ENCODE measurements at places on chromosomes 11 and 22. TPM values are rescaled to one million over a fixed set of nuclear protein-coding genes. Genes with fewer than 3 reads are reported as not detected.

DNA sequence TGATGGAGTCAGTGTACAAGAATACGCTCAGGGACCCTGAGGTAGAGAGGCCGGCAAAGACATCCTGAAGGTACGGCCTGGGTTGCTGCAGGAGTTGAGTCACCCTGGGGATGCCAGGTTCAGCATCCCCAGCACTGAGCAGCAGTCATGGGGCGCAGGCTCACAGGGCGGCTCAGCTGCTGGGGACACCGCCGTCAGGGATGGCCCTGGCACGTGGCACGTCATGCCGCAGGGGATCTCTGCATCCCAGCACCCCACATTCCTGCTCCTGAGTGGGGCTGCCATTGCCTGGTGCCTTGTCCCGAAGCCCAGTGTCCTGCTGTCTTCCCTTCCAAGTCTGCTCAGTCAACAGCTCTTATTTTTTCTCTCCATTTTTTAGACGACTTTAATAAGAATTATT lies 168.7 kb upstream of the NTM start:
- peaks cover 4% of the 10 kb centered on the region for H3K27me3 ChIP-seq
- H3K4me3 ChIP-seq = no peak overlapping the region
- no peak for DNase-seq
- H3K4me1 ChIP-seq = no peaks in the 10 kb centered on the region

DNA sequence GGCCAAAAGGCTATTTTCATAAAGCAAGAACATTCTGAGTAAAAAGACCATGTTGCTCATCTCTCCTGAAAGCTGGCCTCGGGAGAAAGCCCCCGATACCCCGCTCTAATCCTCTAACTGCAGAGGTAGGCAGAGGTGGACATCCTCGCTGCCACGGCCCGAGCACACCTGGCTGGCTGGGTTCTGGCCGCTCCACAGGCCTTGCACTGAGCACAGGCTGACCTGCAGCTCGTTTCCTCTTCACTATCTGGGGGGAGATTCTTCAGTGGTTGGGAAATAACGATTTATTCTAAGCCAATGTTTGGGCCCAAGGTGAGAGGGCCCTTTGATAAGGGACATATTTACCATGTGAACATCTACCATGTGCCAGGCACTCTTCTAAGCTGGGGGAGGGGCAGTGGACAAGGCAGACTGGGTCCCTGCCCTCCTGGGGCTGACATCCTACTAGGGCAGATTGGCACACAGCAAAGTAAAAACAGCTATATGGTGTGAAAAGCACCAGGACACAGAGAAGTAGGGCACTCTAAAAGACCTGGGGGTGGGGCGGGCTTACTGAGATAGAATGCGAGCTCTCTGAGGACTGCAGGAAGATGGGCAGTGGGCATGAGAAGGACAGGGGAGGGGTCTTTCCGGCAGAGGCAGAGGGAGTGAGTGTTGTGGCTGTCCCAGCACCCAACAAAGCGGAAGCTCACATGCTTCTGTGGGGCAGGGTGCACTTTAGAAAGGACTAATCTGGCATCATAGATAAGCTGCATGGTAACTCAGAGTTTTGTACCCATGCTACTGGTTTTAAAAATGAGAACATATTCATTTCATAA lies 65.5 kb upstream of the ARFGAP3 start:
- DNase-seq = no peak
- H3K4me1 ChIP-seq = peaks cover 62% of the 10 kb centered on the region
- H3K27me3 ChIP-seq = no peaks in the 10 kb centered on the region
- H3K36me3 ChIP-seq = no peaks in the 10 kb centered on the region
- peak overlapping the region; percentile 77 for H3K27ac ChIP-seq

DNA sequence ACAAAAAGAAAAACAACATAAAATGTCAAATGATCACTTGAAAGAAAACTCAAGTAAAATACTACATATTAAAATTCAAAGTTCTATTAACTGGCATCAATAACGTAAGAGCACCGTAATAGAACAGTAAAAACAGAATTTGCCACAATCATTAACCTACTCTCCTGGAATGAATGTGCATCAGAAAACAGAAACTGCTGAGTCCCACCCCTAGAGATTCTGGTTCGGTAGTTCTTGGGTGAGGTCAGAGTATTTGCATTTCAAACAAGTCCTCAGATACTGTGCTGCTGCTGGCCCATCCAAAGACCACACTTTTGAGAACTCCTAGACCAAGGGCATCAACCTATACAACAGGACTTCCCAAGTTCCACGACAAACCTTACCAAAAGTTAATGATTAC lies 23.5 kb downstream of the PITPNB start:
- H3K36me3 ChIP-seq = peaks cover 59% of the 10 kb centered on the region
- H3K4me1 ChIP-seq = no peaks in the 10 kb centered on the region
- no peak for DNase-seq
- no peaks in the 10 kb centered on the region for H3K27me3 ChIP-seq
- no peak overlapping the region for H3K4me3 ChIP-seq

GRCh38 chr11:13008061-13008435 lies 1.1 kb upstream of the RASSF10 start:
- H3K4me3 ChIP-seq = no peak overlapping the region
- H3K27ac ChIP-seq = no peak overlapping the region
- no peak for DNase-seq
- H3K36me3 ChIP-seq = no peaks in the 10 kb centered on the region

GRCh38 chr22:48758881-48759875 lies 1068.5 kb downstream of the BRD1 start:
- H3K27ac ChIP-seq = no peak overlapping the region
- H3K36me3 ChIP-seq = no peaks in the 10 kb centered on the region
- H3K4me1 ChIP-seq = no peaks in the 10 kb centered on the region
- peak; percentile 80 for DNase-seq
- H3K27me3 ChIP-seq = no peaks in the 10 kb centered on the region

DNA sequence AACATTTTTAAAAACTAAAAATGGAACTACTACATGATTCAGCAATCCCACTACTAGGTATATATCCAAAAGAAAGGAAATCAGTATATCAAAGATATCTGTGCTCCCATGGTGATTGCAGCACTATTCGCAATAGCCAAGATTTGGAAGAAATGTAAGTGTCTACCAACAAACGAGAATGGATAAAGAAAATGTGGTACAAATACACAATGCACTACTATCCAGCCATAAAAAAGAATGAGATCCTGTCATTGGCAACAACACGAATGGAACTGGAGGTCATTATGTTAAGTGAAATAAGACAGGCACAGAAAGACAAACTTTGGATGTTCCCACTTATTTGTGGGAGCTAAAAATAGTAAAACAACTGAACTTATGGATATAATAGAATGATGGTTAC lies 575.9 kb upstream of the CCDC90B start:
- H3K4me3 ChIP-seq = no peak overlapping the region
- H3K4me1 ChIP-seq = no peaks in the 10 kb centered on the region
- DNase-seq = no peak
- H3K27me3 ChIP-seq = no peaks in the 10 kb centered on the region
- no peaks in the 10 kb centered on the region for H3K36me3 ChIP-seq

GRCh38 chr22:45975164-45976161 lies 1.5 kb downstream of the WNT7B start:
- peaks cover 33% of the 10 kb centered on the region for H3K27me3 ChIP-seq
- H3K4me1 ChIP-seq = peaks cover 21% of the 10 kb centered on the region
- H3K36me3 ChIP-seq = no peaks in the 10 kb centered on the region

DNA sequence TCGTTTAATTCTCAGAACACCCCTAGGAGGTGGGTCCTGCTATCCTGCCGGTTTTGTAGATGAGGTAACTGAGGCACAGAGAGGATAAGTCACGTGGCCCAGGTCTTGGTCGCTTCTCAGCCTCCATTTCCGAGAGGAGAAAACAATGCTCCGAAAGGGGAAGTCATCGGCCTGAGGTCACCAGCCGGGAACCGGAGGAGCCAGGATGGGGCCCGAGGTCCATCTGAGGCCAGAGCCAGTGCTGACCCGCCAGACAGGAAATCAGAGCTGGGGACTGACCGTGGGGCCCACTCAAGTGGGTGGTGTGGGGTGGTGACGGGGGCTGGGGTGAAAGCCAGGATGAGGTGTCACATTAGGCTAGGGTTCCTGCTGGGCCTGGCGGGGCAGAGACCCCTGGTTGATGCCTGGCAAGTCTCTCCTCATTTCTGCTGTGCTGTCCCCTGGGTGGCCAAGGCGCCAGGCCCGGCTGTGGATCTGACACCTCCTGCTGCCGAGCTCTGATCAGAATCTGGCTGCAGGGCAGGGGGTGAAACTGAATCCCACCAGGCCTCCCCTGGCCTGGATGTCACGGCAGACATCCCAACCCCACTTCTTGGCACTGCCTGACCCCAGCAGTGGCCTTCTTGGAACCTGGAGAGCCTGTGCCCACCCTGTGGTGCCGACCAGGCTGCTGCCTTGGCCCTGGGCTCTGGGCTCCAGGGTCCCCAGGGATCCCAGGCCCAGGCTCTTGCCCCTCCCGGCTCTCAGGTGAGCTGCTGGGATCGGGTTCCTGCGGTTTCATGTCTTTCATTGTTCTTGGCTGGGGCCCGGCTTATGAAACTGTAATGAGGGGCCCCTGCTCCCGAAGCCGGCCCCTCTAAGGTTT lies 12.0 kb downstream of the TRIOBP start:
- H3K4me1 ChIP-seq = no peaks in the 10 kb centered on the region
- H3K27ac ChIP-seq = no peak overlapping the region
- no peaks in the 10 kb centered on the region for H3K27me3 ChIP-seq
- no peaks in the 10 kb centered on the region for H3K36me3 ChIP-seq

DNA sequence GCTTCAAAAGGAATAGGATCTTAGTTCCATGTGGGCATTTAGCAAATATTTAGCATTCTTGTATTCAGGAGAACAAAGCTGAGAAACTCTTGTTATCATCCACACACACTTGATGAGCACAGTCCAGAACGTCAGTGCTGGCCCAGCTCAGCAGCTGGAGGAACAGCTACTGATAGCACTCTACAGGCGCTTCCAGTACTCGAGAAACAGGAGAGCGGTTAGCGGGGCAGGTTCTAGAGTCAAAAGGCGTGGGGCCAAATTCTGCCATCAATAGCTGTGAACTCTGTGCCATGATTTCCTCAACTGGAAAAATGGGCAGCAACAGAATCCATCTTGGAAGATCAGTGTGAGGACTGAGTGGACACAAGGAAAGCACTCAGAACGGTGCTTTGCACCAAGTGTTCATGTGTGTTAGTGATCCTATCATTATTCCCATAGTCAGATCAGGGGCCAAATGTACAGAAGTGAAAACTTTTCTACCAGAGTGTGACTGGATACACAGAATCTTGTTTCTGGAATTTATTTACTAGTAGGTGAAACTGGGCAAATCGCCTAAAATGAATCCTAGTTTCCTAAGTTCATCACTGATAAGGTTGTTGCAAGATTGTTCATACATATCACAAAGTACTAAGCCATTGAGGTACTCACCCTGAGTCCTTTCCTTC lies 3.2 kb downstream of the JOSD1 start:
- no peak for DNase-seq
- H3K27me3 ChIP-seq = no peaks in the 10 kb centered on the region
- peak overlapping the region; percentile 91 for H3K4me3 ChIP-seq
- peaks cover 13% of the 10 kb centered on the region for H3K36me3 ChIP-seq

- no peak overlapping the region for H3K4me3 ChIP-seq
- no peaks in the 10 kb centered on the region for H3K27me3 ChIP-seq
- H3K4me1 ChIP-seq = peaks cover 2% of the 10 kb centered on the region
- H3K36me3 ChIP-seq = peaks cover 21% of the 10 kb centered on the region
- no peak for DNase-seq
- H3K27ac ChIP-seq = no peak overlapping the region
Measured at GRCh38 chr22:17870407-17870806, 96.1 kb upstream of the BID start.

GRCh38 chr11:123672568-123672967 lies 18.1 kb upstream of the SCN3B start:
- H3K4me1 ChIP-seq = no peaks in the 10 kb centered on the region
- no peak for DNase-seq
- no peaks in the 10 kb centered on the region for H3K36me3 ChIP-seq
- no peak overlapping the region for H3K4me3 ChIP-seq
- no peak overlapping the region for H3K27ac ChIP-seq

DNA sequence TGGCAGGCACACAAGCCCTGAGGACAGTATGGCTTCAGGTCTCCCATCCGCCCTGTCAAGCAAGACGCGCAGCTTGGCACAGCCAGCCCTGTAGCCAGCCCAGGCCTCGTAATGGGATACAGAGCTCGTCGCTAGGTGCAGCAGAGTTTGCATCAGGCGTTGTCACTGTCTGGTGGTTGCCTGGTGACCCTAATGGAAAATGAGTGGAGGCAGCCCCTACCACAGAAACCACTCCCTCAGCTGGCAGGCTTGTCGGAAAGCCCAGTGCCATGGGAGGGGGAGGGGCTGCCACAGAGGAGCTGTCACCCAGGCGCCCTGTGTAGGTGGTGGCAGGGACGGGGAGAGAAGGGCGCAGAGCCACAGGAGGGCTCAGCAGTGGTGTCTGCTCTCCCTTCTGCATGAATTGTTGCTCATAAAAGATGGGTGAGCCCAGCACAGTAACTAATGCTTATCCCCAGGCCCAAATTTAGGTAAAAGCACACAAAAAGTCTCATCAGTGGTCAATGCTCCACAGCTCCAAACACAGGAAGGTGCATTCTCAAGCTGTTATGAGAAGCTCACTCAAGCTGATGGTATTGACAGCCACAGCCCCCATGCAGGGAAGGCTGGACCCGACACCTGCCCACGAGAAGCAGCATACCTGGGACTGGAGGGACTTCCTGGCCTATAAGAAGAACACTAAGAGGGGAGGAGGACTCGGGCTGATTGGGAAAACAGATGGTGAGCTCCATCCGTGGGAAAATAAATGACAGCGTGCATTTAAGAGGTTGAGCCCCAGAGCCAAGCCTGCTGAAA lies 164.6 kb downstream of the ETS1 start:
- DNase-seq = no peak
- H3K4me1 ChIP-seq = peaks cover 49% of the 10 kb centered on the region
- no peak overlapping the region for H3K27ac ChIP-seq
- H3K27me3 ChIP-seq = no peaks in the 10 kb centered on the region

- H3K4me1 ChIP-seq = no peaks in the 10 kb centered on the region
- no peaks in the 10 kb centered on the region for H3K36me3 ChIP-seq
- no peaks in the 10 kb centered on the region for H3K27me3 ChIP-seq
- H3K27ac ChIP-seq = no peak overlapping the region
- DNase-seq = no peak
Measured at GRCh38 chr11:34160791-34161190, 55.4 kb downstream of the NAT10 start.

GRCh38 chr11:103920933-103921332 lies 115.5 kb upstream of the DDI1 start:
- no peak for DNase-seq
- no peak overlapping the region for H3K4me3 ChIP-seq
- no peaks in the 10 kb centered on the region for H3K4me1 ChIP-seq
- no peak overlapping the region for H3K27ac ChIP-seq
- H3K27me3 ChIP-seq = no peaks in the 10 kb centered on the region

GRCh38 chr11:62705413-62705812 lies 1.8 kb downstream of the BSCL2 start:
- H3K4me1 ChIP-seq = peaks cover 45% of the 10 kb centered on the region
- DNase-seq = no peak
- no peaks in the 10 kb centered on the region for H3K27me3 ChIP-seq
- peaks cover 5% of the 10 kb centered on the region for H3K36me3 ChIP-seq
- H3K27ac ChIP-seq = peak overlapping the region; percentile 95

Gene KLHDC7B
- not detected for total RNA-seq

Gene NEFH
- total RNA-seq = 0.62 TPM

Gene SLC22A25
- not detected for total RNA-seq

Gene OR52I2
- total RNA-seq = not detected

Gene C1QTNF5
- total RNA-seq = 9.3 TPM

Gene LAYN
- total RNA-seq = 12.8 TPM
